ENCODE measurements at places on chromosomes 5 and 9.

GRCh38 chr5:97194366-97194765 is 11.3 kb upstream of the RIOK2 start:
- DNase-seq, result peak; percentile 29

- DNase-seq, result no peak
Observed at GRCh38 chr5:107812570-107813141, 141.9 kb upstream of the EFNA5 start.

- DNase-seq, result no peak
Observed at GRCh38 chr5:74285675-74286280, 354.8 kb downstream of the ENC1 start.

DNA sequence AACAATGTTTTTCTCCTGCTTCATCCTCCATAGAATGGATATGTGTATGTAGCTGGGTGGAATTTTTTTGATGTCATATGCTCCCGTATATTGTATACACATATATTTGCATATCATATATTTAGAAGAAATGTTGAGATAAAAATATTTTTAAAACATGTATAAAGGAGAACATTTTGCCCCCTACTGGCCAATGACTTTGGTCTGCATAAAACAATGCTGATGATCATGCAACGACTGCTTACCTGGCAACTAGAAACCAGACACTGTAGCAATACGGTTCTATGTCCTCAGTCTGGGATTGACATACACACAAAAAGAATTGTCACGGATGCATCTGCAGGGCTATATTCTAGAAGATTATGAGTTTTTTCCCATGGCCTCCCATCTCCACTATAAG is 503.6 kb downstream of the ELAVL2 start:
- no peak for DNase-seq

DNA sequence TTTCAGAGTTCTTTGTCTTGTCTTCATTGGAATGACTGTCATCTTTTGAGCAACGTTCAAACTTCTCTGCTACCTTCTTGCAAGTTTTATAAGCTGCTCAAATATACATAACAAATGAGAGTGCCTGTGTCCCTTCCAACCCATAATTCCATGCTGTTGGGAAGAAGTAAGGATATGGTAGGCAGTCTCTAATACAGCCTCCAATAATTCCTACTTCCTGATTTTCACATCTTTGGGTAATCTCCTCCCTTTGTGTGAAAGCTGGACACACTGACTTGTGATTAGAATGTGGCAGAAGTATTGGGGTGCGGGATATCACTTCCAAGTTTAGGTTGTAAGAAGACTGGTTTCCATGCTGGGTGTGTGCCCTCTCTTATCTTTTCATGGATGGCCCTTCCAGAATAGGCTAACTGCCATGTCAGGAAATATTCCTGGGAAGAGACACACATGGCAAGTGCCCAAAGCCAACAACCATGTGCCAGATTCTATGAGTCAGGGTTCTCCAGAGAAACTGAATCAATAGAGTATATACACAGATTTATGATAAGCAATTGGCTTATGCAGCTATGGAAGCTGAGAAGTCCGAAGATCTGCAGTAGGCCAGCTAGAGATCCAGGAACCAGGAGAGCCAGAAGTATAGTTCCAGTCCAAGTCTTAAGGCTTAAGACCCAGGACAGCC is 531.3 kb downstream of the NTRK2 start:
- DNase-seq, result no peak

GRCh38 chr5:142826093-142826492 is 55.9 kb downstream of the ARHGAP26 start:
- DNase-seq, result no peak

GRCh38 chr5:12080761-12081160 is 176.5 kb upstream of the CTNND2 start:
- DNase-seq, result no peak

GRCh38 chr5:94499806-94500205 is 118.6 kb downstream of the KIAA0825 start:
- DNase-seq, result no peak

DNA sequence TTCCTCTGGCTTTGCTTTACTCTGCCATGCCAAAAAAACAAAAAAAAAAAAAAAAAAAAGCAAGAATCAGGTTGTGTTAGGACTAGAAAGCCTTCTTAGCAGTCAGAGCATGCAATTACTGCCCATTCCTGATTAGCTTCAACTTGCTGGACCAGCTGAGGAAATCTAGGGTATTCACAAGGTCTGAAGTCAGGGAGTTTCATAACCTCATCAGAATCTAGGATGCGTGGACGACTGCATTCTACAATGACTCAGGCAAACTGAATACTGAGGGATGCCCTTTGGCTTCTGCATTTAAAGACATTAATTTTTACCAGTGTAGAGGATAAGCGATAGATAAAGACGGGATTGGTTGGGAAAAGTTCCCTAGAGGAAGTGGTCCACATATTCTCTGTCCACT is 39.2 kb upstream of the SHOC1 start:
- no peak for DNase-seq

Measured in AML-193 (cell line).